ENCODE measurements at places on chromosomes 1 and 21.

- DNase-seq, result peak; percentile 93
These were observed 64.6 kb downstream of the SIK1 start for GRCh38 chr21:43362321-43362791.

DNA sequence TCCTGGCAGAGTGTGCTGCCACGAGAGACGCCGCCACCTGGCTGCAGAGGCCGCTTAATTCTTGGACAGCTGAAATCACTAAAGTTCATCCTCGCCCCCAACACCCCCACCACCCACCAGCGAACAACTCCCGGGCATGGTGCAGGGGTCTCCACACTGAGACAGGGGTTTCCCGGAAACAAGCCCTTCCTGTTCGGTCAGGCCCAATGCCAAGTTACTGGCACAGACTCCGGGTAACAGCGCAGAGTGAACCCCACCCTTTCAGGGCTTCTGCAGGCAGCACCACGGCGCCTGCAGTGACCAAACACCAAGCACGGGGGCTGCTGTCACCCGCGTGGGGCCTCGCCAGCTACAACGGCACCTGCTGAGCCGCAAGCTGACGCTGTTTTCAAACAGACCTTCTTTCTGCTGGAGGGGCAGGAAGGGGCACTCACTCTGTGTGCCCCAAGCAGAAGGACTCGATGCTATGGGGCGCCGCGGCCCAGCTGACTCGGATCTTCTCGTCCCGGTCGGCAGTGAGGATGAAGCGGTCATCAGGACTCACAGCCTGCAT is 17.4 kb downstream of the WDR4 start:
- no peak for DNase-seq

GRCh38 chr1:156485984-156486383 is 14.6 kb downstream of the MEF2D start:
- DNase-seq, result no peak

- no peak for DNase-seq
These were observed 16.9 kb upstream of the CDC14A start for GRCh38 chr1:100335436-100335835.

- DNase-seq, result no peak
These were observed 130.0 kb upstream of the BACE2 start for GRCh38 chr21:41037936-41038335.

- peak; percentile 66 for DNase-seq
These were observed 202.7 kb downstream of the RHOU start for GRCh38 chr1:228937851-228938536.

- peak; percentile 86 for DNase-seq
These were observed 146.1 kb upstream of the FGGY start for GRCh38 chr1:59150577-59151386.

DNA sequence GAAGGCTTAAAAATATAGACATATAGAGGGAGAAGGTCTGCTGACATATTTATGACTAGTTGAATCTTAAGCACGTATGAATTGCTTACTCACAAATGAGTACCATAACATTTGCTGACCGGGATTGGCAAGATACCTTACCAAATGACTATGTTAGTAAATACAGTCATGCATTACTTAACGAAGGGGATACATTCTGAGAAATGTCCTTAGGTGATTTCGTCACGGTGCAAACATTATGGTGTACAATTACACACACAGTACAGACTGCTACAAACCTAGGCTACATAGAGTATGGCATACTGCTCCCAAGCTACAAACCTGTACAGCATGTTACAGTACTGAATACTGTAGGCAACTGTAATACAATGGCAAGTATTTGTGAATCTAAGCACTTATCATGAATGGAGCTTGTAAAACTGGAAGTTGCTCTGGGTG is 19.4 kb upstream of the UBE2U start:
- DNase-seq, result no peak

- DNase-seq, result no peak
These were observed 28.3 kb upstream of the CYP4B1 start for GRCh38 chr1:46770541-46770940.

DNA sequence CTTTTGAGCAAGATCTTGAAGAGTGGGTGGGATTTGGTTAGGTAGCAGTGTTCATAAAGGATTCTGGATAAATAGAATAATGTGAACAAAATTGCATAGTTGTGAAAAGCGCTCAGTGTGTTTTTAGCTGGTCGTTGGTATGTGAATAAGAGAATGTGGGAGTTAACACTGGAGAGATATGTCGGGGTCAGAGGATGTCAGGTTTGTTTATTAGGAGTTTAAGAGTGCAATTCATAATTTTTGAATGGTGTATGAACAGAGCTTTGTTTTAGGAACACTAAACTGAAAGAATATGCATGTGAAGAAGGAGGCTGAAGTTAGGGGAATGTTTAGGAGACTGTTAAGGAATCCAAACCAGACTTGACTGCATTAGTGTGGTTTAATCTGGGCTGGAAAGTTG is 9.4 kb downstream of the USP16 start:
- DNase-seq, result no peak

- no peak for DNase-seq
These were observed 1.5 kb downstream of the SELENOF start for GRCh38 chr1:86912281-86912900.

- DNase-seq, result peak; percentile 8
These were observed 262.8 kb upstream of the PBX1 start for GRCh38 chr1:164296172-164296571.

DNA sequence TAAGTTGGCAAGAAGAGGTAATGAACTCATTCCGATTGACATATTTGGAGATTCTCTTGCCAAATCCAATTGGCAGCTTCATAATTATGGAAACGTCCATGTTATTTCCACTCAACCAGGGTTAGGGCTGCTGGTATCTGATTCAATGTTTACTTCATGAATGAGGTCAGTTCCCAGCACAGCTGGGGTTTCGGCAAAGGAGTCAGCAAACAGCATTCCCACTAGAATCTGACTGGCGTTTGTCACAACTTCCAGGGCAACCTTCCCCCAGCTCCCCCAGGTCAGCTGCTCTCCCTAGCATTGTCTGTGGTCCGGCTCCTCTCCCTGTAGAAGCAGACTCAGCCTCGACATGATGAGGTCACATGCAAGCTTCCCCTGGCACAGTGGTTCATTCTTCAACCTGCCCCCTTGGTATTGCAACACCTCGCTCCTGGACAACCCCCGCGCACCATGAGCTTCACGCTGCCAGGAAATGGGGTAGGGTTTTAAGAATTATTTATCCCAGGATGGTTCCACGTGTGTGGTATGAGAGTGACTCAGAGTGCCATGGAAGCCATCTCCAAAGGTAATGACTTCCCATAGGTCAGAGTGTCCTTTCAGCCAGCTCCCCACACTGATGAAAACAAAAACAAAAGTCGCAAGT is 100.7 kb upstream of the SLC25A33 start:
- peak; percentile 73 for DNase-seq

DNA sequence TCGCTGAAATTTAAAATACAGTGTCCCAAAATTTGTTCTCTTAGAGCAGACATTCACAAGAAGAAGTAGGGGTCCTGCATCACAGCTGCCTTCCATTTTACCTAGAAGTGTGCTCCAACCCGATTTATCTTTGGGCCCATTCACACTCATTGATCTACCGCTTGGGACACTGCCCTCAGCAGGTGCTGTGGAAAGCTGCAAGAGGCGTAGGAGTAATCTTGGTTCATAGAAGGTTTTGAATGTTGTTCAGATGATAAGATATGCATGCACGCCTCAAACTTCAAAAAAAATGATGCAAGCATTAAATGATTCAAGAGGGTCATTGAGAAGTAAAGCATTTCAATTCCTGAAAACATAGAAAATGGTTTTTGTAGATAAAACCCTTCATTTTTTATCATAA is 18.6 kb upstream of the C1orf105 start:
- no peak for DNase-seq

DNA sequence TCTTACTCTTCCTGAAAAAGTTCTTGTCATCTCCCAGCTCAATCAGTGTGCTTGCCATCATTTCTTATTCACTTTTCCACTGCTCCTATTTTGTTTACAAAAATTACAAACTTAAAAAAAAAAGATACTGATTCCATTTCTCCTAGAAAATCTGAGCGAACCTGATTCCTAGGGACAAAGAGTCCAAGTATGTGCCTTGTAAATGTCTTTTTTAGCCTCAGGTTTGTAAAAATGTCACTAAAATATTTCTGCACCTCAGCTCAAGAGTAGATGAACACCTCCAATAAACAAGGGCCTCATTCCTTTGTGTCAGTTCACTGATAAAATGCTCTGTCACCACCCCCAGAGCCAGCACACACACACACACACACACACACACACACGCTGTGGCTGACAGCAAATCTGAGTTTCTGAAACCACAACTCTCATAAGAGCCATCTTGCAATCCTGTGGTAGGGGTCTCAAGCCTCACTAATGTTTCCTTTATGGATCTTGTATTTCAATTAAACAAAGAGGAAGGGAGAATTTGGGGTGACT is 299.2 kb downstream of the PBX1 start:
- DNase-seq, result no peak
